ENCODE measurements at places on chromosomes 3 and 15.

GRCh38 chr3:138854204-138854603, 19.5 kb upstream of the PIK3CB start:
- no peak for DNase-seq

GRCh38 chr3:108345492-108346205, 49.3 kb downstream of the HHLA2 start:
- DNase-seq, result no peak

DNA sequence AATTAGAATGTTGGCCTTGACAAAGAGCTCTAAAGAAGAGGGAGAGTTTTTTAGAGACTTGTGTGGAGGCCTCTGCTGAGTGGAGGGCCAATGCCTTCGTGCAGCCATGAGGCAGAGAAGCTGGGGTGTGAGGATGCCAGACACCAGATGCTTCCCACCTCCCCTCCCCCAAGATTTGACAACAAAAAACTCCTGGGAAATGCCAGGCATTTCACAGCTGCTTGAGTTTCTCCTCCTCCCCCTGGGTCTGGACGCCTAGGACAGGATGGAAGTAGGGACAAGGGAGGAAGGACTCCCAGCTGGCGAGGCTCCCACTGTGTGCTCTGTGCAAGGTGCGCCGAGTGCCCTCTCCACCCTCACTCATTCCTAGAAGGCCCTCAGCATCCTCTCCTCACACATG, 20.1 kb downstream of the TGM4 start:
- no peak for DNase-seq

- no peak for DNase-seq
Measured at GRCh38 chr15:62348623-62349022, 183.5 kb upstream of the C2CD4B start.

DNA sequence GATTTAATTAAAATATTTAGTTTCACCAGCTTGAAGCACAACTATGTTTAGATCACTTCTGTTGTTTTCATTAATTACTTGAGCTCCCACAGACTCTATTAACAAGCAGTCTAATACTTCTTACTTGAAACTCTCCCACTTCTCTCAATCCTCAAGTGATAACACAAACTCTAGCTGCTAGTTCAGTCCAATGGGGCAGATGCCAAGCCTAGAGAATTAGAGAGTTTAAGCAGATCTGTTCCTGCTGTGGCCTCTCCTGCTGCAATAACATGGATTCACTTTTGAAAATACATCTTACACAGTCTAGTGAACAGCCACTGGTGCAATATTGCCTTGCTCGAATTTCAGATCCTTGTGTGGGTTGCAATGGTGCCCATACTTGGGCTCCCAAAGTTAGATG, 566.4 kb upstream of the SGO1 start:
- DNase-seq, result no peak

GRCh38 chr3:171774521-171774920, 35.8 kb downstream of the PLD1 start:
- DNase-seq, result no peak

DNA sequence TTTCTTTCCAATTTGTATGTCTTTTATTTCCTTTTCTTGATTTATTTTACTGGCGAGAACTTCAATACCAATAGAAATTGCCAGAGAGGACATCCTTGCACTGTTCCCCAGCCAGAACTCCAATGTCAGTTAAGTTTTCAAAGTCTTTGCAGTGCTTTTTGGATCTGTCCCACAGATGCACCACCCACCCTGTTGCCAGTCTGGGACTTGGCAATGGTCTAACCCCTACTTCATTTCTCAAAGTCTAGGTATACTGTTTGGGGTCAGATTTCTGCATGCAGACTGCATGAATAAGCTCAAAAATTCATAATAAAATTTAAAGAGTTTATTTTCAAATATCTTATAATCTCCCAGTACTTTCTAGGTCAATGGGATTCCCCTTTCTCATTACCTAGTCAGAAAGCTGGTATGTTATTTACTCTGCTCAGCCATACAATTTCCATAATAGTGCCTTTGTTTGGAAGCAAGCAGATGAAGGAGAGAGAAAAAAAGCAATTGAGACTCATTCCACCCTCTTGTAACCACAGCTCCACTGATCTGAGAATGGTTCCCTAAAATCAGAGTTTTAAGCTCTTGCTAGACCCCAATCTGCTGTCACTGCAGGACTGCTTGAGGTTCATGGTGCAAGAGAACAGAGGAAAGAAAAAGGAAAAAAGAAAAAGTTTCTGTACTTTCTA, 125.9 kb upstream of the PLXND1 start:
- DNase-seq, result peak; percentile 90

- DNase-seq, result peak; percentile 29
Measured at GRCh38 chr3:13884851-13885703, 5.2 kb upstream of the WNT7A start.
